AG04449 (cell line): ENCODE measurements at places on chromosomes 12 and 14.

DNA sequence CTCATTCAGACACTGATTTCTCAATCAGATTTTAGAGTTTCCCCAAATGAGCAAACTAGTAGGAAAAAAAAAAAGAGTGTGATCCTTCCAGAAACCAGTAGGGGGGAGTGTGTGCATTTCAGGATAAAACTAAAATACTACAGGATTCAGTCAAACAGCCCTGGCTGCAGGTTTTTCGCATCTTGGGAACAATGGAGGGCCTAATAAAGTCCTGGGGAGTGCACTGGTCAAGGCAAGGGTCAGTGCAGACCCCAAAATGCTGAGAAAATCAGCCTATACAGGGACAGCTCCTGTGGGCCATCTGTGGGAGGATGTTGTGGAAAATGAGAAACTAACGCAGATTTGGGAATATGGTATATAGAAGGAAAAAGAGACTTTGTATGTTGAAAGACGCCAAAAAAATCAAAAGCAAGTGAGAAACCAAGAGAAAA, 22.2 kb upstream of the ABCD4 start:
- no peak for DNase-seq

GRCh38 chr12:44589697-44590096, 286.4 kb downstream of the NELL2 start:
- DNase-seq, result no peak

GRCh38 chr12:50991291-50991690, 34.9 kb downstream of the SLC11A2 start:
- no peak for DNase-seq

GRCh38 chr14:104586832-104587620, 7.5 kb downstream of the C14orf180 start:
- DNase-seq, result no peak

DNA sequence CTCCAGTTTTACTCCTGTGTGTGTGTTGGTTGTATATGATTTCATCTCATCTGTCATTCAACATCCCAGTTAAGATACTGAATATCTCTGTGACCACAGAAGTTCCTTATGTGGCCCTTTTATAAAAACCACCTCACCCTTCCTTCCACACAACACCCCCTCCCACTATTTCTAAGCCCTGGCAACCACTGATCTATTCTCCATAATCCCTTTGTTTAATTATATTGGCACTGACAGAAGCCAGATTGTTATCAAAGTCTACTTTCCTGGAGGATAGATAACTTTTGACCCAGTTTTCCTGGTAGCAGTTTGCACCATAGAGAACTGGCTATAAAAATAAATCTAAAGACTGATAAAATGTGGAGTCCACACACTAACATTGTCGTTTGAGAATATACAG, 902.8 kb downstream of the SLC16A7 start:
- DNase-seq, result no peak

DNA sequence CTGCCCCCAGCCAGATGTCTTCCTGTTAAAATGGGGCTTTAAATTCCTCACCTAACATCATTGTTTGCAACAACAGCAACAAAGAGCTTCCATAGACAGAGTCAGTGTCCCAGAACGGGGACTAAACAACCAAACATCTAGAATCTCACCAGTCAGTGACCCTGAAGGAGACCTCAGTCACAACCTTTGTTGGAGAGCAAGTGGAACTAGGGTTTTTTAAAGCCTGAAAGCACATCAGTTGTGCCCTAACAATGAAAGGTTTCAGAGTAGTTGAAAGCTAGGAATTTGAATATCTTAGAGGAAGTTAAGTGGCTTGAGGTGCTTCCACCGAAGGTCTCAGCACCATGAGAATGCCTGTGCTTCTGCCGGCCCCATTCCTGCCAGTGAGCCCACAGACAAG, 5.0 kb upstream of the ALDH2 start:
- DNase-seq, result no peak

DNA sequence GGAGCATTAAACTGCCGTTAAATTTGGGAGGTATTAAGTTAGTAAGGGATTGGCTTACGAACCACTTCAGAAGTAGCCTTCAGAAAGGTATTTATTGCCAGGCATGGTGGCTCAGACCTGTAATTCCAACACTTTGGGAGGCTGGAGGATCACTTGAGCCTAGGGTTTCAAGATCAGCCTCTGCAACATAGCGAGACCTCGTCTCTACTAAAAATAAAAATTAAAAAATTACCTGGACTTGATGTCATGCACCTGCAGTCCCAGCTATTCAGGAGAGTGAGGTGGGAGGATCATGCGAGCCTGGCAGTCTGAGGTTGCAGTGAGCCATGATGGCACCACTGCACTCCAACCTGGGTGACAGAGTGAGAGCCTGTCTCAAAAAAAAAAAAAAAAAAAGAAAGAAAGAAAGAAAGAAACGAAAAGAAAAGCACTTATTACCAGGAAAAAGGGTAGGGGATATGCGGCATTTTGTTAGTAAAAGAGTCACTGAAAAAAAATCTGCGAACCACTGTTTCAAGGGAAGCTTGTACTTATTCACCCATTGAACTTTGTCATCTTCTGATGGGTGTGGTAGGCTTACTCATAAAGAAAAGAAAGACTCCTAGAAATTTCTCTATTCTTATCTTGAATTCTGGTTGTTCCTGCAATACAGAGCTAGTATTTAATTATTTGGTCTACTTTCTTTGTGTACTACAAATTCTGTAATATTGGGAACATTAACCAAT, 33.6 kb upstream of the PLEKHA5 start:
- no peak for DNase-seq

DNA sequence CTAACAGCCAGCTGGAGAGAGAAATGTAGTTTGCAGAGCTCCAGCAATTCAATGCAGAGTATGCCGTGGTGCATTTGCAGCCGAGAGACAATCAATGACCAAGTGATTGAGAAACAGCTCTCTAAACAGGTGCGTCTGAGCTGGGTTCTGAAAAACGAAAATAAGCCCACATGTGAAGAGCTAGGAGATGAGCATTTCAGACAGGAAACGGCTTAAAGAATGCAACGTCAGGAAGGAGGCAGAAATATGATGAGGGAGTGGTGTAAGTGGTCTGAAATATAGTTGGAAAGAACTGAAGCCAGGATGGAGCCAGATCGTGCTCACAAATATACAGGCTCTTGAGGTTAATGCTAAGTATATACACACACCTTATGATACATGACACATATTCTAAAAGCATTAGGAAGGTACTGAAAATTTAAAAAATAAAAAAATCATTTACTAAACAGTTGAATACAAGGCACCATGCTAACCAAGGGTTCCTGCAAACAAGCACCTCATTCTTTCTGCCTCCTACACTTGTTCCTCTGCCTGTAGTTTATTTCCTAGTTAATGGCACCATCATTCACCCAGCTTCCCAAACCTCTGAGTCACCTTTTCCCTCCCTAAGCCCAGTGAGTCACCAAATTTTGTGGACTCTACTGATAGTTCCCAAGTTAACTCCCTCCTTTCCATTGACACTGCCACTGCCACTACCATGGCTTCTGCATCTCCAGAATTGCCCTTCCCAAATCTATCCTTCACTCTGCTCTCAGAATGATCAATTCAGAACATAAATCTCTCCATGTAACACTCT, 2.3 kb upstream of the GARIN2 start:
- DNase-seq, result peak; percentile 34

DNA sequence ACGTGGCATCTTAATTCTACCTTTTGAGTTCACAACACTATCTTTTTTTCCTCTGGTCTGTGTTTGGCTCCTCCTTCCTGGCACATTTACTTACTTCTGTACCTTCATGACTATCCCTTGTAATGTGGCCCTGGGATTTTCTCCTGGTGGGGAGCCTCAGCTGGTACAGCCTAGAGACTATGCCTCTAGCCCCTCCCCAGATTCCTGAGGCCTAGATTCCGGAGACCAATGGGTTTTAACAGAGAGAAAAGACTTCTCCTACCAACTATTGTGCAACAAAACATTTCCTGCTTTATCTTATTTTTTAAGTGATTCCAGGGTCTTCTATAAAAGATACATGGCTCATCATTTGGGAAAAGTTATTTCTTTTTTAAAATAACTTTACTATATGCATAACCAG, 216.2 kb upstream of the KRR1 start:
- DNase-seq, result no peak

DNA sequence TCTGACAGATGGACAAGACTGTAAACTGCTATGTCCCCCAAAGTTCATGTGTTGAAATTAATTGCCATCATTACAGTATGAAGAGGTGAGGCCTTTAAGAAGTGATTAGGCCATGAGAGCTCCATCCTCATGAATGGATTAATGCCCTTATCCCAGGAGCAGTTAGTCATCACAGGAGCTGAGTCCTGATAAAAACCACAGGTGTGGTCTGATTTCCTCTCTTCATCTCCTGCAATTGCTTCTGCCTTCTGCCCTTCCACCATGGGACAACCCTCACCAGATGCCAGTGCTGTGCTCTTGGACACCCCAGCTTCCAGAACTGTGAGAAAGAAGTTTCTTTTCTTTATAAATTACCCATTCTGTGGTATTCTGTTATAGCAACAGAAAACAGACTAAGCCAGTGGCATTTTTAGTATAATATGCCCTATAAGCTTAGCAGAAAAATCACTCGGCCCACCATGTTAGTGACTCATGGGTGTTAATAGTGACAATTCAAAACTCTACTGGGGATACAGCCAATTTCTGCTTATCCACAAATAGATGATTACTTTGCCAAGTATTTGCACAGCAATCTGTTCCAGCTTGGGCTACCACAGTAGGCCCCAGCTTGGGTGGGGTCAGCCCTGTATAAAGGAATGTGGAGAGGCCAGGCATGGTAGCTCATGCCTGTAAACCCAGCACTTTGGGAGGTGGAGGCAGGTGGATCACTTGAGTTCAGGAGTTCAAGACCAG, 129.0 kb upstream of the BCL2L14 start:
- peak; percentile 70 for DNase-seq
